ENCODE measurements at places on chromosomes 16 and 17.

GRCh38 chr16:27149986-27150385, 53.3 kb upstream of the KDM8 start:
- DNase-seq, result no peak

GRCh38 chr17:79188048-79188447, 113.4 kb downstream of the ENGASE start:
- DNase-seq, result peak; percentile 86

GRCh38 chr17:27651411-27652345, 20.7 kb downstream of the LGALS9 start:
- no peak for DNase-seq

GRCh38 chr17:1985686-1986085, 39.4 kb downstream of the RTN4RL1 start:
- DNase-seq, result peak; percentile 64

GRCh38 chr16:50916040-50916439, 174.2 kb downstream of the CYLD start:
- no peak for DNase-seq

DNA sequence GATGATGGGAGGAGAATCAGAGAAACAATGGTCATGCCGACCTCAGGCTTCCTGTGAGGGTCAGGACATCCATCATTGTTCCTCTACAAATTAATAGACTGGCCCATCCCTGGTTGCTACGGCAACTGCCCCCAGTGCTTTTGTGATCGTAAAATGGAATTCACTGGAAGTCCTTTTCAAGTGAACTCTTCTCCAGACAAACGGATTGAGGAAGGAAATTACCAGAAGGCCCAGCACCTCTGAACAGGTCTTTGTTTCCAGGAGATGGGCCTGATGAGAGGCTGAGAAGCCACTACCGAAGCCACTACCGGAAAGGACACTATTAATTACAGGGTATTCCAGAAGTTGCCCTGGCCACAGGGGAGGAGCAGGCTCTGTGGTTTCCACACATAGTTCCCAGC, 126.0 kb downstream of the MGAT5B start:
- DNase-seq, result no peak

DNA sequence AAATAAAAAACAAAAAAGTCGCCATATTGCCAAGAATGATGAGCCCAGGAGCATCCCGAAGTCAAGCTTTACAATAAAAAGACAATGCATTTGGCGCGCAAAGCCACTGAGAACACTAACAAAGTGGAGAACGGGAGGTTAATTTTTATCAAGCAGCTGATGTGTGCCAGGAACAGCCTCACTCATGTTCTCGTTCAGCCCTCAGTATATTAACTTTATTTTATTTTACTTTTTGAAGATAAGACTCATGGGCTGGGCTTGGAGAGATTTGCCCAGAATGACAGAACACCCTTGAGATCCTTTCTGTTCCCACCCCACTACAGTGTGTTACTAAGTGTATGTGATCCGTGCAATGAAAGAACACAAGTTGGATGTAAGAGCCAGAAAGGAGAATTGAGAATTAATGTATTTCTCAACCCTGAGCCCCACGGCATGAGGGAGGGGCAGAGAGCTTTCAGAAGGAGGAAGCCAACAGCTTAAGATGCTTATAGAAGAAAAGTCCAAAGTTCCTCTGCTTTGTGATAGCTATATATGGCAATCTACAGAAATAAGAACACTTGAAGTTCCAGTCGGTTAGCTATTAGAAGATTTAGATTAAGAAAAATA, 48.4 kb downstream of the COTL1 start:
- DNase-seq, result no peak

DNA sequence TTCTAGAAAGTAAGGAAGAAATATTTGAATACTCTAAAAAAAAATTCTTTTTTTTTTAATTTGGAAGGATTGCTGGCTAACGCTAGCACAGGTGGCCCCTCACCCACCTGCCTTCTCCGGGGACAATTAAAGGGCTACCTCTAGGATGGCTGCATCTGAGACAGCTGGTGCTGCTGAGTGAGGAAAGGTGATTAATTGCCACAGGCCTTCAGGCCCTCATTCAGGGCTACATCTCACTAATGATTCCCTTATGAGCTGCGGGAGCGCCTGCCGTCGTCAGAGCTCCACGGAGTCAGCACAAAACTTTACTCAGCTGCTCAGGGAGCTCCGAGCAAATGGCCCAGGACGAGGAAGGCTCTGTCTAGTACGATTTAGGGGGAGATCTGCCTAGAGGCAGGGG, 27.0 kb upstream of the AKTIP start:
- no peak for DNase-seq

GRCh38 chr17:63926164-63926563, 6.0 kb downstream of the CD79B start:
- no peak for DNase-seq

GRCh38 chr17:61458000-61458399, 5.8 kb downstream of the TBX4 start:
- DNase-seq, result no peak

DNA sequence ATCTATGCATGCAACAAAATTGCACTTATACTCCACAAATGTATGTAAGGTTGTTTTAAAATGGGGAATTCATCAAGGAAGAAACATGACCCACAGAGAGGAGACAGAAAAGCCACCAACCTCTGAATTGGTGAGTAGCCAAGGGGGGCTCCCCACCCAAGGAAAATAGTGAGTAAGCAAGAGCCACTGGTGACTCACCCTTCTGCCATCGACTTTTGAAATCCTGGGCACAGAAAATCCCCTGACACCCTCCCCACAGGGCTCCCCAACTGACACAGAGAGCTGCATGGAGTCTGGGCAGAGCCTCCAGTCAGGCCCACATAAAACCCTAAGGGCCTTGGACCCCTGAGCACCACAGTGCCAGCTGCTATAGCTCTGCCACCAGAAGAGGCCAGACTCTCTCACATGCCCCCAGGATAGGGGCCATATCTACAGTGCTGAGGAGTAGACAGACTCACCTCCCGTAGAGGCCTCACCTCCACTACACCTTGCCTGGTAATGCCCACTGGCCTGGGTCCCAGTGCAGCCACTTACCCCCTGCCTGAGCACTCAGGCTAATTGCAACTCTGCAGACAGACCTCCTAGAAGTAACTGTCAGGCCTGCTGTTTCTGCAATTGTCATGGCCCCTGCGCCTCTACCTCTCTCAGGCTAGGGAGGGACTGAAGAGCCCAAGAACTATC, 244.7 kb upstream of the WSB1 start:
- DNase-seq, result no peak

Measured in iPS-NIHi11 (cell line).